Glutamatergic neuron (in vitro differentiated cells): ENCODE measurements at places on chromosomes 2 and 18.

GRCh38 chr2:210215120-210215519 lies 10.1 kb downstream of the ACADL start:
- no peaks in the 10 kb centered on the region for H3K4me1 ChIP-seq
- H3K27me3 ChIP-seq: no peaks in the 10 kb centered on the region

- no peaks in the 10 kb centered on the region for H3K36me3 ChIP-seq
- no peaks in the 10 kb centered on the region for H3K4me1 ChIP-seq
- no peak overlapping the region for H3K27ac ChIP-seq
These were observed 41.1 kb downstream of the ARL6IP6 start for GRCh38 chr2:152759290-152760072.

- DNase-seq: no peak
- H3K4me1 ChIP-seq: peaks cover 3% of the 10 kb centered on the region
- peak overlapping the region; percentile 94 for H3K27ac ChIP-seq
- no peaks in the 10 kb centered on the region for H3K36me3 ChIP-seq
These were observed 1.8 kb downstream of the MEMO1 start for GRCh38 chr2:32008805-32009515.

DNA sequence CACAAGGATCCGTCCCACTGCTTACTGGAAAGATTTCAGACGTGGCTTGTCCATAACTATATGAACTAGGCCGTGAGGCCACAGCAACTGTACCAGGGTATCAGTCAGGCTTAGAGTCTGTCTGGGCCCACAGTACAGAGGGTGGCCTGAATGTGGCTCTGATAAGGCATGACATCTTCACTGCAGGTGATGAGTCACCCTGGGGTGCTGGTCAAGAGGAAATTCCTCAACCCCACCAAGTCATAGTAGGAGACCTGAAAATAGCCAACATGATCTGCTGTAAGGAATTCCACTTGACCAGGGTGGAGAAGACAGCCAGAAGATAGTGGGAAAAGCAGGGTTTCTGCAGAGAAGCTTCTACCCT lies 107.7 kb downstream of the INHBB start:
- H3K36me3 ChIP-seq: no peaks in the 10 kb centered on the region
- DNase-seq: no peak
- H3K27me3 ChIP-seq: peaks cover 6% of the 10 kb centered on the region
- H3K4me3 ChIP-seq: no peak overlapping the region

GRCh38 chr2:204863336-204863735 lies 318.1 kb downstream of the PARD3B start:
- peaks cover 5% of the 10 kb centered on the region for H3K27me3 ChIP-seq
- H3K4me3 ChIP-seq: no peak overlapping the region
- no peaks in the 10 kb centered on the region for H3K36me3 ChIP-seq
- peaks cover 16% of the 10 kb centered on the region for H3K4me1 ChIP-seq
- H3K27ac ChIP-seq: no peak overlapping the region

DNA sequence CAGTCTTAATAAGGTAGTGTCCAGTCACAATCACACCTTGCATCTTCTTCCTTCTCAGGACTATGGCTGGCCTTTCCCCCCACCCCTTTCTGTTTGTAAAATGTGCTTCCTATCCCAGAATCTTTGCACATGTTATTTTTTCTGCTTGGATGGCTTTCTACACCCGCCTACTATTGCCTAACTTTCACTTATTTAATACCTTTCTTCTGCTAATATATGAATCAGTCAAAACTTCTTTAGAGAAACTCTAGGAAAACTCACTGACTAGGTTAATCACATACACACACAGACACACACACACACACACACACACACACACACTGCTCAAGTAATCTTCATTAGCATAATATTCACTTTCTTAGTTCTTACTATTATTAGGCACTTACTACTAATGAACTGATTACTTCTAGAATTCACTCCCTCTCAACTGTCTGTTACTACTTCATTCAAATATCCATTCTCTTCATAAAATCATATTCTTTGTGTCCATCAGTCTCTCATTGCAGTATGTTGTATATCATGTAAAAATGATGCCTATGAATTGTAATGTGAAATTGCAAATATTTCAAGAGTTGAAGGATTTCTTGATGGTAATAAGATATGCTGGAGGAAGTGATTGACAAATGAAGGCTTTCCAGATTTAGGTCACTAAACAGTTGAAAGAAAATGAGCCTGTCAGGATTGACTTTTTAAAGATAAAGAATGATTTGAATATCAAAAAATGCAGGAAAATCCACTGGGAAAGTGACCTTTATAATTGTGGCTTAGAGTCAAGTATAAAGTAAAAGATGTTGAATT lies 51.2 kb downstream of the CLIP4 start:
- H3K36me3 ChIP-seq: no peaks in the 10 kb centered on the region
- DNase-seq: no peak
- H3K4me1 ChIP-seq: peaks cover 2% of the 10 kb centered on the region
- H3K27me3 ChIP-seq: no peaks in the 10 kb centered on the region
- no peak overlapping the region for H3K4me3 ChIP-seq

- H3K4me1 ChIP-seq: peaks cover 21% of the 10 kb centered on the region
- no peak overlapping the region for H3K27ac ChIP-seq
- no peaks in the 10 kb centered on the region for H3K27me3 ChIP-seq
- H3K4me3 ChIP-seq: no peak overlapping the region
- H3K36me3 ChIP-seq: no peaks in the 10 kb centered on the region
These were observed 33.5 kb downstream of the SOWAHC start for GRCh38 chr2:109647636-109648035.

DNA sequence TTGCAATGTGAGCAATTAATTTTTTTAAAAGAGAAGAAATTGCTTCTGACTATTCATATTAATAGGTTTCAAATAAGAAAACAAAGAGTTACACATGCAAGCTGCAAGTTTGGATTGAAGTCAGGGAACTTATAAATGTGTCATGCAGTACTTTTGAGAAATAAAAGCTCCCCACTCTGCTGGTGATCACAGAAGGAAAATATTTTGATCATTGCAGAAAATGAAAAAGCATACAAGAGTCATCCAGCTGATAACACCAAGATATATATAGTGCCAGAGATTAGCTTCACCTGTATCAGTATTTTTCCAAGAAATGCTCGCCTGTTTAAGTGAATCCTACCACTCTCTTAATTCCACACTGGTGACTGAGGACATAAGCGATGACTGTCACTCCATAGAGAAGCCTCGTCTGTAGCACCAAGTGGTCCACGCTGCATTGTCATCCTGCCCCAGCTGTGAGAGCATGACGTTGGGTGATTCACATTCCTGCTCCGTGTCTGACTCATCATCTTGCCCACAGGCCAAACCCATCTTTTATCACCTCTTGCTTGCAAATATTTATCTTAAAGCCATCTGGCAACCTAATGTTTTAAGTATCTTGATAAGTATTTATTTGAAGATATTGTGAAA lies 178.0 kb downstream of the ASXL3 start:
- H3K4me1 ChIP-seq: peaks cover 14% of the 10 kb centered on the region
- no peak overlapping the region for H3K4me3 ChIP-seq
- peak; percentile 39 for DNase-seq
- H3K27me3 ChIP-seq: no peaks in the 10 kb centered on the region
- H3K27ac ChIP-seq: peak overlapping the region; percentile 33

- H3K4me3 ChIP-seq: no peak overlapping the region
- no peak overlapping the region for H3K27ac ChIP-seq
- peaks cover 3% of the 10 kb centered on the region for H3K4me1 ChIP-seq
- no peak for DNase-seq
These were observed 456.3 kb downstream of the DLGAP1 start for GRCh38 chr18:3998698-3999333.

- H3K4me1 ChIP-seq: no peaks in the 10 kb centered on the region
- no peak overlapping the region for H3K4me3 ChIP-seq
- H3K27me3 ChIP-seq: no peaks in the 10 kb centered on the region
These were observed 91.3 kb upstream of the CCDC141 start for GRCh38 chr2:179141206-179141605.

- peaks cover 13% of the 10 kb centered on the region for H3K4me1 ChIP-seq
- no peak overlapping the region for H3K27ac ChIP-seq
- no peak overlapping the region for H3K4me3 ChIP-seq
- no peak for DNase-seq
- H3K36me3 ChIP-seq: no peaks in the 10 kb centered on the region
These were observed 667 bp upstream of the SCYGR4 start for GRCh38 chr2:227616631-227617030.

DNA sequence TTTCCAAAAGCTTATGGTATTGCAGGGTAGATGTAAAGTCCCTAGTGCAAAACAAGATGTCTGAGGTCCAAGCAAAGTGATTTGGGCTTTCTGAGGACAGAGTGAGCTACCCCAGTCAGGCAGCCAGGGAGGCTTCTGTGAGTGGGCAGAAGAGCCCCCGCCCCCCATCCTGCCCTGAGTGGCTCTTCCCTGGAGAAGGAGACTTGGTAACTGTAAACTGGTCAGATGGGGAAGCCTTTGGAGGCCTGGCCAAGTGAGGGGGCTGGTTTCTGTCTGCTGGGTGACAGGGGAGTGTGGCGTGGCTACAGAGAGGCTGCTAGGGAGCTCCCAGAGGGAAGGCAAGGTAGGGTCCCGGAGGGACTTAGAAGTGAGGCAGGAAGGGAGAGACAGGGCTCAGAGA lies 181.3 kb upstream of the HAAO start:
- H3K4me1 ChIP-seq: no peaks in the 10 kb centered on the region
- no peak overlapping the region for H3K27ac ChIP-seq
- no peaks in the 10 kb centered on the region for H3K36me3 ChIP-seq

DNA sequence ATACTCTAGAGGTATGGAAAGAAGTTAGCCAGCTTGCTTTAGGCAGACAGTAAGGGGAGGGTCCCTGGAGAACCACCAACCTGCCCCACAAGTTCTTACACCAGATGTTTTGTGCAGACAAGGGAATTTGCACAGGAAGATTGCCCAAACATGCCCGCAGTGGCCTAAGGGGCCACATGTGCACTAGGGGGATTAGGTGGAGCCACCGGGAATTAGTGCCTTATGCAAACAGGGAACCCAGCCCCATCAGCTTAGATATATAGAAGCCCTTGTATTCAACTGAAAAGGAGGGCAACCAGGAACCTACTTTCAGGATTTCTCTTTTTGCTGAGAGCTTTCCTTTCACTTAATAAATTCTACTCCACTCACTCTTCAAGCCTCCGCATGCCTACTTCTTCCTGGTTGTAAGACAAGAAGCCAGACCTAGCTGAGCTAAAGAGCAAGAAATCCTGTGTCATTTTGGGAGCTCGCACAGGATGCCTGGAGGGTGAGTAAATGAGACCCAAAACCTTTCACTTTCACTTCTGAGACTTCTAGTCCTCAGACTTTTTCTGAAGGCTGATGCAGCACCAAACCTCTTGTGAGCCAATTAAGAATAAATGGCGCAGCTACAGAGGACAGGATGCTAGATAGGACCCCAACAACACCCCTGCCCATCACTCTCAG lies 146.3 kb downstream of the GCA start:
- peaks cover 17% of the 10 kb centered on the region for H3K36me3 ChIP-seq
- no peak for DNase-seq
- H3K27me3 ChIP-seq: no peaks in the 10 kb centered on the region
- H3K4me3 ChIP-seq: no peak overlapping the region

DNA sequence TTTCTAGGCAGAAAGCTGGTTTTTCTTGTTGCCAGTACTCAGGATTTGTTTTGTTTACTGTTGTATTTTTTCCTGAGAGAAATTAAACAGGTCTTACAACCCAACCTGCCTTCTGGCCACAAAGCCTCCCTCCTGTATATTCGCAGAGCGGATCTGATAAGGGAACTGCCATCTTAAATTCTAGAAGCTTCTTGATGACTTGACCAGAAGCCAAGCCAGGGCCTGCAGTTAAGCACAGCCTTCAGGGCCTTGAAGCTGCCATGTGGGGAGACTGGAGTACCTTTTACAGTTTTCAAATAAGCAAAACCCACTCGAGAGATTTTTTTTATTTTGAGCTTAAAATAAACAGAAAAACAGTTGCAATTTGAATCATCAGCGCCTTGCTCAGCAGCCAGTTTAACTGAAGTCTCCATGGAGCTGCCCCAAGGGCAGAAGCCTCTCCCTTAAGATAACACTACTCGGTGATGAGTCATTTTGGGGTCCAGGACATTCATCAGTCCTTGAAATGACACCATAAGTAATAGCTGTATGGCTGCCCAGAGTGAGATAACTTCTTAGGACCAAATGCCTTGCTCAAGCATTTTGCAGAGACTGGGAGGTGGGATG lies 51.5 kb upstream of the PHLPP1 start:
- no peak overlapping the region for H3K27ac ChIP-seq
- DNase-seq: no peak
- no peak overlapping the region for H3K4me3 ChIP-seq
- no peaks in the 10 kb centered on the region for H3K27me3 ChIP-seq

DNA sequence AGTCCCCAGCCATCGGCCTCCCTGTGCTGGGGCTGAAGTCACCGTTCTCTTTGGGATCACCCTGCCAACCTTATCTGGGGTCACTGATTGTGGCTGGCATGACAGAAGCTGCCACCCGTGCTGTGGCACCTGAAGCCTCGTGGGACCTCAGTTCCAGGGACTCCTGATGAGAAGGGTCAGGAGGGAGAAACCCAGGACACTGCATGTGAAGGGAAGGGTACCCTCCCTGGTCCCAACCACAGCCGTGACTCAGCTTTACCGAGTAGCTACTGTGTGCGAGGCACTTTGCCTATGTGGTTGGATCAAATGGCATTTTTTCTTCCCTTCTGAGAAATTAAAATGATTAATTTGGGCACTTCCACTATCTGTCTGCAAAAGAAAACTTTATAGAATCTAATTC lies 64.4 kb downstream of the SP110 start:
- peaks cover 3% of the 10 kb centered on the region for H3K27me3 ChIP-seq
- H3K4me3 ChIP-seq: no peak overlapping the region
- peaks cover 7% of the 10 kb centered on the region for H3K36me3 ChIP-seq
- H3K4me1 ChIP-seq: peaks cover 2% of the 10 kb centered on the region
